ENCODE measurements at places on chromosomes 12 and 14. TPM values are rescaled to one million over a fixed set of nuclear protein-coding genes. Genes with fewer than 3 reads are reported as not detected.

- no peak for DNase-seq
These were observed 42.8 kb upstream of the WNK1 start for GRCh38 chr12:709455-710020.

- DNase-seq = no peak
These were observed 986 bp downstream of the KRT77 start for GRCh38 chr12:52702338-52702737.

DNA sequence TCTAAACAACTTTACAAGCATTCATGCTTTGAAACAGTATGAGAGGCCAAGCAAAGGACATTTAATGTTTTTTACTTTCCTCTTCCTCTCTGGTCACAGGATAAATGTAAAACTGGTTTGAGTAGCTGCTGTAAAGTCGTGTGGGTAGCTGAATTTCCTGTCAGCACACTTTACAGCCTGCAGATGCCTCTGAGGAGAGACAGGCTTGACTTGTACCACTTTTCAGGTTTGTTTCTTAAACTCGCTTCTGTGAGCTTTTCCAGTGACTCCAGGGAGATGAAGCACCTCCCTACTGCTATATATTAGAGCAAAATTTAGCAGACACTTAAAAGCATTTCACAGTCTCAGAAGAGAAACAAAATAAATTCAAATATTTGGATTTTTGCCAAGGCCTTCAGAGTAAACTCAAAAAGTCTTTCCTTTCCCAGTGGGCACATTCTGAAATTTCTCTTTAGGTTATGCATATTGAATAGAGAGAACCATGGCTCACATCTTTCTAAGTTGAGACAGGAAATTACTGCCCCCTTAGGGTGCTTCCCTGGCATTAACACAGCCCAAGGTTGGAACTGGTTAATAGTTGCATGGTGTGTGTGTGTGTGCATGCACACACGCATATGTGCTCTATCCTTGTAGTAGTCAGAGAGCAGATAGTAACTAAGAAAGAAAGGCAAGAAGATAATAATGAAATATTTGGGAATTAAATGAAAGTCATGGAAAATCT lies 557.3 kb upstream of the MIS18BP1 start:
- DNase-seq = no peak

Gene TESPA1
- not detected for total RNA-seq

DNA sequence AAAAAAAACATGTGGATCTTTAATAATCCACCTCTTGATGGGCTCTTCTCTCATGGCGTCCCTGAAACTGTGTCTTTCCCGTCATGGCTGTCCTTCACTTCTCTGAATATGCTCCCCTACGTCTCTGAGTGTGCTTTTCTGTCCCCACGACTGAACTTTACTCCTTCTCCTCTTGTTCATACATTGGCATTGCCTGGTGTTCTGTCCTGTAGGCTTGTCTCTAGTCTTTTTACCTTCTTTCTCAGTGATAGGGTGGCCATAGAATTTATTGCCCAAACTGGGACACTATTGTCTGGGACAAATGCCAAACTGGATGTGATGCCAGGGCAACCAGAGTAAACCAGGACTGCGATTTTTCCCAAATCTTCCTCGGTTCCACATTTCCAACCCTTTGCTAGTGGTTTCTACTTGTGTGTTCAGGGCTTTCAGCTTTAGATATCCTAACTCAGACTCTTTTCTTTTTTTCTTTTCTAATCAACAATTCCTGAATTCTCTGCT lies 202.2 kb downstream of the ATP23 start:
- DNase-seq = no peak

- no peak for DNase-seq
These were observed 44.7 kb downstream of the GPHB5 start for GRCh38 chr14:63273717-63274655.

GRCh38 chr14:68682166-68683103 lies 110.4 kb downstream of the ZFP36L1 start:
- no peak for DNase-seq

Gene AMDHD1
- 0.42 TPM for total RNA-seq

Gene RHEBL1
- total RNA-seq = 4.1 TPM

GRCh38 chr14:102279282-102279681 lies 25.7 kb downstream of the MOK start:
- no peak for DNase-seq

- DNase-seq = no peak
These were observed 133.3 kb downstream of the RMST start for GRCh38 chr12:97595936-97596335.

DNA sequence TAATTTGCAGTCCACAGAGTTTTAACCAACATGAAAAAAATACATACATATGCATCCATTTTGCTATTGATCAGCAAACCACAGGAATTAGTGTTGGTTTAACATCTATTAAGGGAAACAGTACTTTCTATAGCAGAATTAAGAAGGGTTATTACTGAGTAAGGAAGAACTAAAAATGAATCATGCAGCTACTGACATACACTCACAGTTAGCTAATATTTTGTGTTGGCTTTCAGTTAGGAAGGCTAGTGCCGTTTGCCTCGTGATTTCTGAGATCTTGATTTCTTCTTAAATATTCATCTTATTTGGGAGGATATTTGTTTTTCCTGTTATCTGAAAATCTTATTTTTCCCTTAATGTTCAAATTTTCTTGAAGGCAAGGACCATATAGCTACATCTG lies 423.4 kb downstream of the NOVA1 start:
- DNase-seq = no peak

Gene PKP2
- 18.2 TPM for total RNA-seq

Gene EEF1AKMT3
- 2.1 TPM for total RNA-seq

GRCh38 chr12:52715416-52715815 lies 12.1 kb upstream of the KRT77 start:
- DNase-seq = peak; percentile 88

Gene KRT84
- not detected for total RNA-seq

DNA sequence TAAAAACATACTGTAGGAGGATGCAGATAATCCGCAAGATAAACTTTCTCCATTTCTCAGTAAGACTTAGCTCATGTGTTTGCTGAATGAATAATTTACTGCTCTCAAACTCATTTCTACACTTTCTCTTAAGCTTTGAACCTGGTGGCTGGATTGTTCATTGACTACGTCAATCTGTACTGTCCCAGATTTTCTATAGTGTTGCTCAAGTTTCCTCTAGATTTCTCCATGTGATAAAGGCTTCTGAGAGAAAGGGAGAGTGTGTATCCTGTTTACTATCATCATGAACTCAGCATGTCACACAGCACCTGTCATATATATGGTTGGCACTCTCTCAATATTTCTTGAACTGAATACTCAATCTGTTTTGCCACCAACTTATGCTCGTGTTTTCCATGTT lies 518.0 kb upstream of the TBX3 start:
- no peak for DNase-seq

Gene BIN2
- not detected for total RNA-seq

- DNase-seq = peak; percentile 23
These were observed 2.3 kb upstream of the KRT5 start for GRCh38 chr12:52522346-52523011.

Gene TBC1D30
- total RNA-seq = 1.6 TPM

DNA sequence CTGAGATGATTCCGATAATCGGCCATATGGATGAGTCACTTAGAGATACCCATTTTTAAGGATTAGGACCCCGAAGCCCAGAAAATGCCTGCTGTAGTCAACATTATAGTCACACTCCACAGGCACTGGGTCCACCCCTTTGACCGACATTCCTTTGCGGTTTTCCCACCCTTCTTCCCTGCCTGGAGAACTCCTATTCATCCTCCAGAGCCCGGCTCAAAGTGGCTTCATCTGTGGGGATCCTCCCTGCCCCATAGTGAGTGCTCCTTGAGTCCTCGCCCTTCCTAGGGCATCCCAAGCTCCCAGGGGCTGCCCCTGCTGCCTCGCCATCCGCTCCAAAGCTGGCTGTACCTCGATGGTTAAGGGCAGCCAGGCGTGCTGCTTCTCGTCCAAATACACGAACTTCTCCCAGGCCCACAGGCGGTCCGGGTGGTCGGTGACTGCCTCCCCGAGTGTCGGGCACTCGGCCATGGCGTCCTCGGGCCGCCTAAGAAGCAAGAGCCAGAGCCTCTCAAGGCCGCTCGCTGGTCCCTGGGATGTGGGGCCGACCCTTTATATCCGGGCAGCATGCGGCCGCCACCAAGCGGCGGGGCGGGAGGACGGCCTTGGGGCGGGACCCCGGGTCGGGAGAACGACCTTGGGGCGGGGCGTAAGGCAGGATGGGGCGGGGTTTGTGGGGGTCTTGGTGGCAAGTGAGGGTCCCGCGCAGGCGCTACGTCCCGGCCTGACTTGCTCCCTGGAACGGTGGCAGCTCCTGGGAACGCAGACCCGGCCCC lies at the start of gene TCL1A:
Gene TCL1A, minus strand, starts transcription at position 530 of the 776 bp plus-strand sequence. Its CDS starts 59 bp downstream, at position 471.
- DNase-seq = peak; percentile 88

GRCh38 chr12:116941188-116941587 lies 30.4 kb downstream of the FBXW8 start:
- DNase-seq = no peak

- DNase-seq = no peak
These were observed 440.7 kb downstream of the CCER1 start for GRCh38 chr12:90514325-90514724.

DNA sequence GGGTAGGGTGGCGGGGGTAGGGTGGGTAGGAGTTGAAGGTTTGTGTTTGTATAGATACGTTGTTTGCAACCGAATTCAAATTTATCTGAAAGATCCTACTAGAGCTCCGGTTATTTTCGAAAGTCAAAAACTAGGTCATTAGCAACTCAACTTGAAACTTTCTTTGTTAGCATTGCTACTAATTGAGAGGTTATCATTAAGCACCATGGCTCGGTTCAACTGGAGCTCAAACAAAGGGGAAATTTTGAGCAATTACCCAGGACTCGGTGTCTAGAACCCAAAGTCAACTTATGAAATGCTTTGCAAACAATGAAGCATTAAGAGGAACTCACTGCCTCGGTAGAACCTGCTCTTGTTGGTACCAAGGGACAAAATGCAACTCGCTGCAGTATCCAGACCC lies 207.7 kb downstream of the BCAT1 start:
- DNase-seq = no peak

GRCh38 chr12:57040750-57041149 lies 9.2 kb downstream of the MYO1A start:
- no peak for DNase-seq

Gene NGB
- total RNA-seq = 0.11 TPM

Gene WNT1
- not detected for total RNA-seq

Gene PTPRQ
- not detected for total RNA-seq

DNA sequence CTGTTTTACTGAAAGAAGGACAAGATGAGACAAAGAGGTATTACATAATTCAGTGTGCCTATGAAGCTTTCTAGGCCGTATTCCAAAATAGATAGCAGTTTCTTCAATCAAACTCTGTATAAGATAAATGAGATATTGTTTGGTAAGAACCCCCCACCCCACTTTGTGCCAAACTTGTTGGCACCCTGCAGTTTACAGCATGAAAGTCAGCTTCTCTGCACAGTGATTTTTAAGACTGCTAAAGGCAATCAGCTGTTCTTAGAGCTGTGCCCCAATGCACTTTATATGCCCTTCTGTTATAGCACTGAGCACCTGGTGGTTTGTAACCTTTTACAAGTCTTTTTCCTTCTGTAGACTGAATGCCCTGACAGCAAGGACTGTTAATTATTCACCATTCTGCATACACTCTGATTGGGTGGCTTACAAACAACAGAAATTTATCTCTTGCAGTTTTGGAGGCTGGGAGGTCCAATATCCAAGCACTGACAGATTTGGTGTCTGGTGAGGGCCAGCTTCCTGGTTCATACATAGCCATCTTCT lies 76.7 kb downstream of the ANO4 start:
- DNase-seq = no peak

Gene POTEM
- total RNA-seq = not detected

Gene KRT3
- total RNA-seq = not detected

Gene KRT5
- not detected for total RNA-seq

Gene HOXC6
- total RNA-seq = not detected

GRCh38 chr12:53972152-53972702 lies 699 bp upstream of the HOXC11 start:
- DNase-seq = no peak

Measured in H9 (cell line).